Esophagus mucosa (tissue), 1 donor: ENCODE measurements at places on chromosomes 4 and X.

GRCh38 chrX:77444545-77444944, 2.6 kb upstream of the FGF16 start:
- no peak for ATAC-seq

DNA sequence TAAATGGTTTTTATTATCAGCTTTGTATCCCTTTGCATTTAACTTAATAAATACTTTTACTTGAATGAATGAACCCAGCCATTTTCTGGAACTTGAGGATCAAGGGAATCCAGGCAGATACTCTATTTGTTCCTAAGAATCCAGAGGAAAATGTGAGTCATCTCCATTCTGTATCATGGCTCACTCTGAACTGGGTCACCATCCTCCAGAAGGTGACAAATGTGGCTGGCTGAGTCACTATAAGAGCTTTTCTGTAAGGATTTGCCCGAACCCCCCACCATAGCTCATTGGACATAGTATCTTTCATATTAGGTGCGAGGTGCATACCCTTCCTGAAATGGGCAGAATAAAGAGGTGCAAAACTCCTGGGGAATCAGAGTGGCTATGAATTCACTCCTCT, 25.8 kb downstream of the RTL9 start:
- no peak for ATAC-seq

- no peak for ATAC-seq
These were observed 228.8 kb downstream of the THOC2 start for GRCh38 chrX:123504047-123504446.

- ATAC-seq: no peak
These were observed 10.0 kb upstream of the ELF4 start for GRCh38 chrX:130120321-130120731.

- ATAC-seq: no peak
These were observed 219.0 kb downstream of the TLL1 start for GRCh38 chr4:166091912-166092510.

DNA sequence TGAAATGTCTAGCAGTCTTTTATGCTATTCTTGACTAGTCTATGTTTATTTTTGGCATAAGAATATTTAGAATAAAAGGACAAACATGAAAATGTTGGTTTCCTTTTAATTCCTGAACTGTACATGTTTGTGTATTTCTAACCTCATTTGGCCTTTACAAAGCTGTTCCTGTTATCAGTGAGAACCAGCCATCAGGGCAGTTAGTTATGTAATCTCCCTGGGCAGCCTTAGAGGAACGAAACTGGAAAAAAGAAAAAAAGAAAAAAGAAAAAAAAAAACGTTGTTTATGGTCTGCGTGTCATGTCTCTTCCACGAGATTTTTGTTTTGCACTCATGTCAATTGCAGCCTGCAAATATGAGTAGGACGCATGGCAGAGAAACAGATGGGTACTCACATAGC, 193.7 kb downstream of the MAGEB5 start:
- no peak for ATAC-seq

- peak; percentile 59 for ATAC-seq
These were observed 30.6 kb upstream of the NSUN7 start for GRCh38 chr4:40719008-40719623.

GRCh38 chrX:101276238-101276637, 14.9 kb downstream of the TAF7L start:
- ATAC-seq: no peak

DNA sequence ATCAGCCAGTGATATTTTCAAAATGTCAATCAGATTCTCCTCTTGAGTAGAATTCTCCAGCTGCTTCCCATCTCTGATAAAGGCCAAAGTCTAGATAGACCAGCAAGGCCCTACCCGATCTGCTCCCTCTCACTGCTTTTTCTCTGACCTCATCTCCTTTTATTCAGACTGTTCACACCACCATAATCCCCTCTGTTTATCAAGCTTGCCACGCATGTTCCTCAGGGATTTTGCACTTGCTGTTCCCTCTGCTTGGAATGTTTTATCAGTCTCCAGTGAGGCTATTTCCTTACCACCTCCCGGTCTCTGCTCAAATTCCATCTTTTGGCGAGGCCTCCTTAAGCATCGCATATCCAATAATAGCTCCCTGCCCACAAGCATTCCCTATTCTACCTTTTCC, 20.1 kb downstream of the NOCT start:
- no peak for ATAC-seq

DNA sequence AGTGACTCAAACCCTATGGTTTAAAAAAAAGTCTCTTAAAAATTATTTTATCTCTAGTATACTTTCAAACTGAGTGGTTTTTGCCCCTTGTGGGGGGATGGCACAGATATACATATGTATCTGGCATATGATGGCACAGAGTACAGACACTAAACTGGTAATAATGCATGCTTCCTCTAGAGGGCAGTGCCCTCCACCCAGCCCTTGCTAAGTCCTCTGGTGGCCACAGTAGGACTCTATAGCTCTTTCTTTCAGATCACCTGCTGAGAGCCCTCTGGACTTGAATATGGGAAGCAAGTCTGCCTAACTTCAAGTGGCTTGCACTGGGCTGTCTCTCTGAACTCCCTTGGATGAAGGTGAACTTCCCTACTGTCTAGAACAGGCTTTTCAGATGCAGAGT, 66.3 kb downstream of the TSPAN7 start:
- peak; percentile 70 for ATAC-seq

GRCh38 chrX:63657821-63658220, 127.2 kb downstream of the ARHGEF9 start:
- ATAC-seq: no peak

GRCh38 chrX:146127617-146128016, 310.0 kb downstream of the SLITRK2 start:
- no peak for ATAC-seq

- no peak for ATAC-seq
These were observed 351.4 kb upstream of the SMIM31 start for GRCh38 chr4:164402554-164402953.

GRCh38 chrX:17944833-17945497, 83.9 kb upstream of the RAI2 start:
- ATAC-seq: no peak

DNA sequence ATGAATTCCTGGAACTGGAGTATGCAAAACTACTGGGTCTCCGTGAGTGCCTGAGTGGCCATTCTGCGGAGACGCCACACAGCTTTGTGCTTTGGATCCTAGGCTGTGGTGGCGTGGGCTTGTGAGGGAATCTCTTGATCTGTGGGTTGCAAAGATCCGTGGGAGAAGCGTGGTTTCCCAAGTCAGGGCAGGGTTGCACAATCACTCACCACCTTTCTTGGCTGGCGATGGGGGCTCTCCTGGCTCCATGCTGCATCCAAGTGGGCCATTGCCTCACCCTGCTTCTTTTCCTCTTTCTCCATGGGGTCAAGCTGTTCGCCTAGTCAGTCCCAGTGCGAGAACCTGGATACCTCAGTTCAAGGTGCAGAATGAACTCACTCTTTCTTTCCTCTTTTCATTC, 62.5 kb downstream of the SLAIN2 start:
- no peak for ATAC-seq

GRCh38 chrX:53483838-53484405, 49.8 kb upstream of the HSD17B10 start:
- ATAC-seq: peak; percentile 51

- ATAC-seq: no peak
These were observed 132.7 kb upstream of the ADGRL3 start for GRCh38 chr4:61067381-61067780.

DNA sequence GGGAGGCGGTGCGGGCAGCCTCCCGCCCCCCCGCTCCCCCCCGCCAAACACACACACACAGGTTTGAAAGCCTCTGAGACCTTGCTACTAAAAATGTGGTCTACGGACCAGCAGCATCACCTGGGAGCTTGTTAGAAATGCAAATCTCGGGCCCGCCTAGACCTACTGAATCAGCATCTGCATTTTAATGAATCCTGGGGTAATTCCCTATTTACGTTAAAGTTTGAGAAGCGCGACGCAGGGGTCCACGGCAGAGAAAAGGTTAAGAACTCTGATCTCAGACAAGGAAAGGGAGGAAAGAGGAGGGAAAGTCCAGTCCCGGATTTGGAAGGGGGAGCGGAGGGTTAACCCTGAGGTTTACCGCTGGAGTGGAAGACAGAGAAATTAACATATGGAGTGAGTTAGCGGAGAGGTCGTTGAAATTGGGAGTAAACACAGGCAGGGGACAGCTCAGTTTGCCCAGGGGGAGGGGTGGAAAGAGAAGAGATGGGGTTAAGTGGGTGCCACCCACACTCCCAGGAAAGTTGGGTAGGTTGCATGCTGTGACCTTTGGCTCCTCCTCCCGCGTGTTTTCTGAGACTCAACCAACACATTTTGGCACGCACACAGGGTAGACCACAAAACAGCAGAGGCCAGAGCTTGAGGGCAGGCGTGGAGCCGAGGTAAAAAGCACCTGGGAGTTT, 483.6 kb downstream of the BCOR start:
- ATAC-seq: no peak

GRCh38 chrX:40411340-40412111, 169.2 kb upstream of the ATP6AP2 start:
- no peak for ATAC-seq

DNA sequence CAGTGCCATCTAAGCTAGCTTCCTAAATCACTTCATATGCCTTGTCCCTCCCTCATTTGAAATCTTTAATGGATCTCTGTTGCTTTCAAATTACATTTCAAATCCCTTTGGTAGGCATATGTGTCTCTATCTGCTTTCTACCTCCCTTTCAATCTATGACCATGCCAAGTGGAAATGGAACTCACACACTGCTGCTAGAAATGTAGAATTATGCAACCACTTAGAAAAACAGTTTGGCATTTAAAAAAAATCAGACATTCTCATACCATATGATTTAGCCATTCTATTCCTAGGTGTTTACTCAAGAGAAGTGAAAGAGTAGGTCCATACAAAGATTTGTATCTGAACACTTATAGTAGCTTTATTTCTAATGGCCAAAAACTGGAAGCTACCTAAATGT, 413.5 kb upstream of the INTU start:
- no peak for ATAC-seq

- no peak for ATAC-seq
These were observed 230.8 kb upstream of the ANKRD50 start for GRCh38 chr4:124943145-124943889.

DNA sequence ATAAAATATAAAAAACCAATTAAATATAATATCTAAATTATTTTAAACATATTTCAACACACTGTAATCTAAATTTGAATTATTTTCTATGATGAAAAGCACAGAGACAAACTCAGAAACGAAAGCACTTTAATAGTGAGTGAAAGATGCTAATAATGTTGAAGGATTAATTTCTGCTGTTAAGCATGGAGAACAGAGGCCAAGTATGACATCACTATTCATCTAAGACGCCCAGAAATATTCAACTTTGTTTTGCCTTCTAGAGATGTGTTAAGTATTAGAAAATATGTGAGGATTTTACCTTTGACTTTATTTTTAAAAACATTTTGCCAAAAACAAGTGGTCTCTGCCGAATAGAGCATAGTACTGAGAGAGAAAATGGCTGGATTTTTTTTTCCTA, 19.3 kb downstream of the ARHGEF6 start:
- ATAC-seq: no peak

- ATAC-seq: no peak
These were observed 1.9 kb upstream of the SEPTIN6 start for GRCh38 chrX:119694601-119695534.

DNA sequence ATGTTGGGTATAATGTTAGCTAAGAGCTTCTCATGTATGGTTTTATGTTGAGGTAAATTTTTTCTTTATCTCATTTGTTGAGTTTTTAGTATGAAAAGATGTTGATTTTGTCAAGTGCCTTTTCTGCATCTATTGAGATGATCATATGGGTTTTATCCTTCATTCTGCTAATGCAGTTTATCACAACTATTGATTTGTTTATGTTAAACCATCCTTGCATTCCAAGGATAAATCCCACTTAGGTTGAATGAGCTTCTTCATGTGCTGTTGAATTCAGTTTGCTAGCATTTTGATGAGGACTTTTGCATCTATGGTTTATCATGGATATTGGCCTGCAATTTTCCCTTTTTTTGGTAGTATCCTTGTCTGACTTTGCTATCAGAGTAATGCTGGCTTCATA, 93.3 kb downstream of the SYTL5 start:
- ATAC-seq: no peak

- ATAC-seq: peak; percentile 62
These were observed 175.8 kb downstream of the GC start for GRCh38 chr4:71607780-71608677.

- ATAC-seq: no peak
These were observed 131.2 kb upstream of the PAK3 start for GRCh38 chrX:110964786-110965185.

- ATAC-seq: peak; percentile 81
These were observed 18.5 kb upstream of the CXCL3 start for GRCh38 chr4:74056858-74057562.

GRCh38 chr4:4323705-4324534, 33.9 kb downstream of the ZBTB49 start:
- ATAC-seq: no peak

GRCh38 chr4:10808591-10808990, 124.0 kb upstream of the CLNK start:
- ATAC-seq: no peak

- peak; percentile 52 for ATAC-seq
These were observed 22.1 kb downstream of the BEX3 start for GRCh38 chrX:103398421-103398864.

GRCh38 chr4:187665086-187665485, 330.5 kb upstream of the ZFP42 start:
- ATAC-seq: no peak

DNA sequence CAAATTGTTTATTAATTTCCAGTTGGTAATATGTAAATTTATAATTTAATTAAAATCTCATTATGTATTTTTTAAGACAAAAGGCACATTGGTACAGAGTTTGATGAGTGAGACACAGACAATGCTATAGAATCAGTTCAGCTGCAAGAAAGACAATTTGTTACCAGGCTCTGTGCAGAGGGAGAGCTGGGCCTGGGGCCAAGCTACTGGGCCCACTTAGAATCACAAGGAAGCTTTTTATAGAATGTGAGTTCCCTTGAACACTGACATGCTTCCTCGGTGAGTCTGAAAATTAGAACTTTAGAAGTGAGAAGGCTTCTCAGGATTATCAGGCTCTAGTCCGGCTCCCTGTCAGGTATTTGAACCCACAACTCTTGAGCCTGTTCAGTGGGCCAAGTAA, 129.0 kb downstream of the AFF2 start:
- ATAC-seq: no peak

- no peak for ATAC-seq
These were observed 24.2 kb upstream of the CSF2RA start for GRCh38 chrX:1244164-1245076.

DNA sequence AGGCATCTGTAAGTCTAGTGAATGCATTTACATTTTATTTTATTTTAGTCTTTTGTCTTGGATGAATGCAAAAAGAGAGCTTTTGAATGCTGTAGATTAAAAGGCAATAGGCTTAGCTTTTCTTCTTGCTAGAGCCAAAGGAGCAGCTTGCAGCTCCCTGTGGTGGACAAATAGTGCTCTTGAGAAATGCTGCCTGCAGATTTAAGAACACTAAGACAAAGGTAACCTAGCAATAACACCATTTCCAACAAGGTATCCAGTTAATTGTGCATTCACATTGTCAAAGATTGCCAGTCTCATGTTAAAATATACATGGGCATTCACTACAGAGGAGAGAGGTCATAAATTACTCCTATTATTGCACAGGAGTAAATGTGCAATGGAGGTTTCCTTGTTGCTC, 859.2 kb upstream of the PRKX start:
- ATAC-seq: no peak

GRCh38 chr4:37451656-37452055, 207.1 kb downstream of the NWD2 start:
- ATAC-seq: no peak

GRCh38 chrX:41785685-41786084, 61.7 kb downstream of the GPR82 start:
- no peak for ATAC-seq
